ENCODE measurements at places on chromosomes 16 and 17. TPM values are rescaled to one million over a fixed set of nuclear protein-coding genes. Genes with fewer than 3 reads are reported as not detected.

CD300H gene
- polyA plus RNA-seq: not detected

DNA sequence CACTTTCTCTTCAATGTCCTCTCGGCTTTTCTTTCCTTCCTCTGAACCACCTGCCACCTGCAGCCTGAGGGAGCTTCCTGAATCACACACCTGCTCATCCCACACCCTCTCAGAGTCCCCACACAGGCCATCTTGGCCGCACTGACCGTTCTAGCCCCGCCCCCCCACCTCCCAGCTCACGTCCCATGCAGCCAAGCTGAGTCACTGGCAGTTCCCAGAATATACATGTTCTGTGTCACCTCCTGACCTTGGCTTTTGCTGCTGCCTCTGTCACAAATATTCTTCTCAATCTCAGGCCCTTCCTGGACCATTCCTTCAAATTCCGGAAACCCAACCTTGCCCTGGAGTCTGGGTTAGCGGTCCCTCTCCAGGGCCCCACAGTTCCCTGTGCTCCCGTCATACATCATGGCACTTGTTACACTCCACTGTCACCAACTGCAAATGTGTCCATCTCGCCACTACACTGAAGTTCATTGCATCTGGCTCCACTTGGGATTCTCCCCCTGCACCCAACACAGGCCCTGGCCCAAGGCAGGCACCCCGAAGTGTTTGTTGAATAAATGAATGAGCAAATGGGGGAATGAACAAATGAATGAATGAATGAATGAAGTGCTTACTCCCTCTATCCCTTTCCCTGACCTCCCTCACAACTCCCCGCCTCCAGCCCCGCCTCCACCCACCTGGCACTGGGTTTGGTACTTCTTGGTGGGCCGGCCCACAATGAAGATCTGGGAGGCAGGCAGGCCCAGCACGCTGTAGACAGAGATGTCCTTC lies 12.8 kb downstream of the PIMREG start:
- H3K27ac ChIP-seq: no peak overlapping the region
- H3K4me3 ChIP-seq: no peak overlapping the region
- no peaks in the 10 kb centered on the region for H3K36me3 ChIP-seq
- H3K27me3 ChIP-seq: peaks cover 3% of the 10 kb centered on the region
- DNase-seq: peak; percentile 52
- H3K4me1 ChIP-seq: peaks cover 25% of the 10 kb centered on the region

GRCh38 chr16:15461376-15461775 lies 27.0 kb downstream of the BMERB1 start:
- peaks cover 14% of the 10 kb centered on the region for H3K4me1 ChIP-seq
- no peak overlapping the region for H3K4me3 ChIP-seq
- H3K27ac ChIP-seq: no peak overlapping the region
- no peaks in the 10 kb centered on the region for H3K36me3 ChIP-seq
- no peak for DNase-seq

- H3K4me3 ChIP-seq: no peak overlapping the region
- H3K27me3 ChIP-seq: no peaks in the 10 kb centered on the region
- no peaks in the 10 kb centered on the region for H3K36me3 ChIP-seq
- H3K27ac ChIP-seq: no peak overlapping the region
- H3K4me1 ChIP-seq: no peaks in the 10 kb centered on the region
Measured at GRCh38 chr16:79480056-79480455, 120.5 kb downstream of the MAF start.

NOG gene
- polyA plus RNA-seq: not detected

KRT15 gene
- 0.63 TPM for polyA plus RNA-seq

- H3K27me3 ChIP-seq: no peaks in the 10 kb centered on the region
- no peak overlapping the region for H3K27ac ChIP-seq
- H3K4me3 ChIP-seq: no peak overlapping the region
- H3K36me3 ChIP-seq: no peaks in the 10 kb centered on the region
- peaks cover 6% of the 10 kb centered on the region for H3K4me1 ChIP-seq
Measured at GRCh38 chr16:31440516-31441184, 1.9 kb downstream of the ZNF843 start.

DNA sequence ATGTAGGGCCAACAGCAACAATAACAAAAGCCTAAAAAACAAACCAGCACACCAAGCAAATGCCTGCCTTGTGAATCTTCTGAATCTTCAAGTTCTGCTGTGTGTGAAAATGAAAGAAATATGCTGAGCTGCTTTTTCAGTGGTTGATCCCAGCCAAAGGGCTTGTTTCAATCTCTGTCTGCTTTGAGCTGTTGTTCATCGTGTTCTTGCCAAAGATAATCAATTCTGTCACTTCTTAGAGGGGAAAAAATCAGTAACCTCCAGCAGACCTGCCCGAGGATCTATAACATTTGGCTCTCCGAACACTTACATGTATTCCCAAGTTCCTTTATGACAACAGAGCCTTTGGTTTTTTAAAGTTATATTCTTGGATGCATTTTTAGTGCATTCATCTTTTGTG lies 65.9 kb downstream of the VPS35L start:
- DNase-seq: no peak
- H3K36me3 ChIP-seq: no peaks in the 10 kb centered on the region
- H3K27me3 ChIP-seq: no peaks in the 10 kb centered on the region
- no peak overlapping the region for H3K27ac ChIP-seq
- H3K4me1 ChIP-seq: no peaks in the 10 kb centered on the region

- H3K36me3 ChIP-seq: no peaks in the 10 kb centered on the region
- H3K4me3 ChIP-seq: no peak overlapping the region
- H3K4me1 ChIP-seq: peaks cover 42% of the 10 kb centered on the region
- H3K27ac ChIP-seq: no peak overlapping the region
- DNase-seq: no peak
Measured at GRCh38 chr16:68756239-68756915, 19.3 kb downstream of the CDH1 start.

SOST gene
- polyA plus RNA-seq: not detected

KCNH4 gene
- polyA plus RNA-seq: 0.01 TPM

CHTF8 gene
- polyA plus RNA-seq: 67.5 TPM

KIAA0753 gene
- 5.2 TPM for polyA plus RNA-seq

RPRML gene
- not detected for polyA plus RNA-seq

DNA sequence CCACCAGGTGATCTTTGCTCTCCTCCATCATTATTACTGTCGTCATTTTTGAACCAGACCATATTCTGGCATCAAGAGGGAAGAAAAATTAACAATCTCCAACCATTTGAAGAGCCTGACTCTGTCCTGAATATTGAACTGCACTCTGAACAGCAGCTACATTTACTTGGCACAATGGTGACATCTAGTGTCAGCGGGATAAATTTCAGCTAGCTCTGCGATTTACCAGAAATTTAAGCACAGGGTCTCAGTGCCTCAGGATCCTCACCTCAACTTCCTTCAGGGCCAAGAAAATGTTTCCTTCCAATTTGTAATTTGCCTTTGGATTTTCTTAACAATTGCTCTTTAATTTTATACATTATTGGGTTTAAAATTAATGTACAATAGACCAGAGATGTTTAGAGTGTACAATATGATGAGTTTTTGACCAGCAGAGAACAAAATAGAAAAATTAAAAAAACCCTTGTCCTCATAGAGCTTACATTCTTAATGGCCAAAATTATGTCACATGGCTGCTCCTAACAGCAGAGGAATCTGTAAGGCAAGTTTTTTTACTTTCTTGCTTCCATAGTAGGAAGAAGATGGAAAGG lies 10.7 kb upstream of the ZNF19 start:
- no peak overlapping the region for H3K27ac ChIP-seq
- no peaks in the 10 kb centered on the region for H3K27me3 ChIP-seq
- no peaks in the 10 kb centered on the region for H3K4me1 ChIP-seq
- no peaks in the 10 kb centered on the region for H3K36me3 ChIP-seq
- no peak overlapping the region for H3K4me3 ChIP-seq
- DNase-seq: peak; percentile 68

GRCh38 chr17:68019336-68019674 lies 16.2 kb upstream of the KPNA2 start:
- H3K27me3 ChIP-seq: 0 out of 3 replicates have a peak, but pooled peaks cover 5% of the 10 kb centered on the region
- H3K4me1 ChIP-seq: peaks cover 54% of the 10 kb centered on the region
- DNase-seq: no peak
- peak overlapping the region; percentile 46 for H3K4me3 ChIP-seq
- H3K27ac ChIP-seq: peak overlapping the region; percentile 13
- no peaks in the 10 kb centered on the region for H3K36me3 ChIP-seq

- DNase-seq: no peak
- H3K36me3 ChIP-seq: no peaks in the 10 kb centered on the region
- H3K4me1 ChIP-seq: peaks cover 37% of the 10 kb centered on the region
- H3K27me3 ChIP-seq: no peaks in the 10 kb centered on the region
- H3K4me3 ChIP-seq: no peak overlapping the region
- no peak overlapping the region for H3K27ac ChIP-seq
Measured at GRCh38 chr17:68347380-68347779, 56.1 kb downstream of the ARSG start.

GRCh38 chr17:2794111-2794803 lies 2.0 kb upstream of the RAP1GAP2 start:
- no peaks in the 10 kb centered on the region for H3K36me3 ChIP-seq
- no peak overlapping the region for H3K4me3 ChIP-seq
- H3K27ac ChIP-seq: no peak overlapping the region
- no peaks in the 10 kb centered on the region for H3K4me1 ChIP-seq

DNA sequence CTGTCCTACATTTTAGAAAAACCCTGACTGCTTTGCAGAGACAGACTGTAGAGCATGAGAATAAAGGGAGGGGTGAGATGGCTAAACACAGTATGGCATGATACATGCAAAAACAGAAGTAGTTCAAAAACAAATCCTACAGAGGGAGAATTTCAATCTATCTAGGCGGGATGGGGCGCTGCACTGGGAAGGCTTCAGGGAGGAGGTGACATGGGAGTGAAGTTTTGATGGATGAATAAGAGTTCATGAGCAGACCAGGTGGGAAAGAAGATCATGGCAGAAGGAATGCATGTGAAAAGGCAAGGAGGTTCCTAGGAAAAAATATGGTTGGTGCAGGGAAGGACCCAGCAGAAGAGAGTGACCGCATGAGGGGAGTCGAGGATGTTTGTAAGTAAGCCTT lies 19.2 kb downstream of the HS3ST3B1 start:
- H3K36me3 ChIP-seq: no peaks in the 10 kb centered on the region
- H3K27ac ChIP-seq: no peak overlapping the region
- no peak for DNase-seq

- H3K36me3 ChIP-seq: no peaks in the 10 kb centered on the region
- H3K4me3 ChIP-seq: no peak overlapping the region
- no peak for DNase-seq
- no peak overlapping the region for H3K27ac ChIP-seq
Measured at GRCh38 chr17:17468217-17469010, 8.4 kb upstream of the MED9 start.

ALDH3A1 gene
- 0.07 TPM for polyA plus RNA-seq

- H3K27ac ChIP-seq: no peak overlapping the region
- no peak for DNase-seq
- H3K36me3 ChIP-seq: peaks cover 71% of the 10 kb centered on the region
- H3K27me3 ChIP-seq: no peaks in the 10 kb centered on the region
Measured at GRCh38 chr16:67731753-67732095, 12.6 kb upstream of the GFOD2 start.

GRCh38 chr16:47816511-47816910 lies 339.3 kb downstream of the ABCC12 start:
- DNase-seq: no peak
- H3K27me3 ChIP-seq: no peaks in the 10 kb centered on the region
- H3K36me3 ChIP-seq: no peaks in the 10 kb centered on the region
